ENCODE measurements at places on chromosomes 5 and 9.

- no peak for DNase-seq
These were observed 27.3 kb downstream of the PROP1 start for GRCh38 chr5:177968661-177969211.

GRCh38 chr5:130720355-130720754 lies 444.7 kb downstream of the HINT1 start:
- DNase-seq, result peak; percentile 26

DNA sequence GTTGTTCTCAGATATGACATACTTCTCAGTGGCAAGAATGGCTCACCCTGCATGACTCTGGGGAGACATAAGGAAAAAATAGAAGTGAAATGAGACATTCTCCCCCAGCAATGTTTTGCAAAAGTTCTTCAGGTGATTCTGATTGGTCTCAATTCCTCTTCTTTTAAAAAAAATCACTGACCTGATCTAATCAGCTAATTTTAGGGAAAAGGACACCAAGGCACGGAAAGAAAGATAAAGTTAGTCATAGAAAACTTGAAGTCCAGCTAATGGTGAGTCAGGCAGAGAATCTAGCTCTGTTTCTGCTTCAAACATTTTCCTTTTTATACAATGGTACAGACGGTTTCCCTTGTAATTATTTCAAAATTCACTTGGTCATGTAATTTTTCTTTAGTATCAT lies 1018.9 kb upstream of the ARRDC3 start:
- peak; percentile 12 for DNase-seq

DNA sequence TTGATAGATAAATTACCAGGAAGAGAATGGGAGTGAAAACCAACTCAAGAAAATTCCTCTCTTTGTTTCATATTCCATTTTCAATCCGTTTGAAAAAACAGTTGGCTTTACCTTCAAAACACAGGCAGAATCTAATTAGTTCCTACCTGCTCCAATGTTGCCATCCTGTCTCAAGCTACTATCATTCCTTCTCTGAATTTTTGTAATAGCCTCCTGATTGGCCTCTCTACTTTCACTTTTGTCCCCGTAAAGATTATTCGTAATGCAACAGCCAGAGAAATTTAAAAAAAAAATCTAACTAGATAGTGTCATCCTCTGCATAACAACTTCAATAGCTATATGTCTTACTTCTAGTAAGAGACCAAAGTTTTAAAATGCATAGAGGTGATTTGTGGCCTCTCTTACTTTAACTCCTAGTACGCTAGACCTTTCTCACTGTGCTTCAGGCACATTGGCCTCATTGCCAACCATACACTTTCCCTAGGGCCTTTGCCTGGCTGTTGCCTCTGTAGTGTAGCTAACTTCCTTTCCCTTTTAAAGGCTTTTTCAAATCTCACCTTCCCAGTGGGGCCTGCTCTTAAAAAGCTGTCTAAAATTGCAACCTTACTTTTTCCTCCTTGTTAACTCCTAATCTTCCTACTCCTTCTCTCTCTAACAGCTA lies 311.3 kb upstream of the GRIN3A start:
- no peak for DNase-seq

GRCh38 chr9:15724016-15724415 lies 171.2 kb downstream of the CCDC171 start:
- peak; percentile 20 for DNase-seq

DNA sequence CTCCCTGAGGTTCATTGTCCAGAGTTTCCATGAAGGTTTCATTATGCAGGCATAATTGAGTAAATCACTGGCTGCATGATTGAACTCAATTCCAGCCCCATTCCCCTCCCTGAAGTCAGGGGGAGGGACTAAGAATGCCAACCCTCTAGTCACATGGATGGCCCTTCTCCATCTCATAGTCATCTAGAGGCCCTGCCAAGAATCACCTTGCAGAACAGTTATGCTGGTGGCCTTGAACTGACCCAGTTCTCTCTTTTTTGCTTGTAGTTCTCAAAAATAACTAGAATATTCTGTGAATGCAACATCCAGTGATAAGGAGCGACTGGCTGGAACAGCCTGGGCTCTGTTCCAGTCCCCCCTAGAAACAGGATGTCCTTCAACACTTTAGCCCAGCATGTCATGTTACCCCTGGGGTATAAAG lies 31.7 kb downstream of the SLC35A4 start:
- no peak for DNase-seq

DNA sequence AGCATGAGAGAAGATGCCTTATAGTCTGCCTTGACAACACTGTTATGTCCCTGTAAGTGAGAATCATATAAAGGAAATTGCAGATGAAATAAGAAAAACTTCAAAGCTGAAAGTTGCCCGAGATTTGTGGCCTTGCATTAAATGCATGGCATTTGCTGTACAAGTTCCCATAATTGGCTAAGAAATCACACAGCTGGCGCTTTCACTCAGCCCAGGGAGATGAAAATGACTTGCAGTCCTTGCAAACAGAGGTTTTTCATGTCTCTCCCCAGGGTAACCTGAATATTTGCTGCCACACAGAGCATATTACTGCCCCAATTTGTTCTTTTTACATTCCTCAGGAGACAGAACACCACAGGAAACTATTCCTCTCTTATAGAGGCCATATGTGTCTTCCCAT lies 174.8 kb downstream of the FAM114A2 start:
- DNase-seq, result no peak

GRCh38 chr5:52709167-52709925 lies 78.4 kb upstream of the ITGA1 start:
- DNase-seq, result no peak

GRCh38 chr5:176365351-176366231 lies at the start of gene ARL10:
ARL10 (plus strand) TSS chr5:176365487; CDS start chr5:176365564, 77 bp downstream.
- peak; percentile 90 for DNase-seq

DNA sequence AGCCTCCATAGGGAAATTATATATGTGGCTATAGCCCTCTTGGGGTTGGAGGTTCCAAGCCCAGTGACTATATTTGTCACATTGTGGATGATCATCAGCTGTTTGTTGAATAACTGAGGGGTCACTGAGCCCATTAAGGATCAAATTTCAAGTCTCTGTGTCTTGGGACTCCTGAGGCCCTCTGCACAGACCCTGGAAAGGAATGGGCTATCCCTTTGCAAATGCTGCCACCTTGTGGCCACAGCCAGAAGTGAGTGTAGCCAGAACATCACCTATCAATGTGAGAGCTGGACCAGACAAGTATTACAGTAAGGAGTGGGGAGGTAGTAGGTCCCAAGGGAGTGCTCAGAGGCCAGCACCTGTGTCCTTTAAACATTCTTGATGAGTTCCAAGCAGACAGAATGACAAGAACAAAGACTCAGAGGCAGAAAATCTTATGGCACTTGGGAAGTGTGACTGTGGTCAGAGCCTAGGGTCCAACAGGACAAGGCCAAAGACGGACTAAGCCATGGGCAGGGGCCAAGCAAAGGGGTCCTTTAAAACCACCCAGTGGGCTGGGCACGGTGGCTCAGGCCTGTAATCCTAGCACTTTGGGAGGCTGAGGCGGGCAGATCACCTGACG lies 8.2 kb downstream of the RPP25L start:
- DNase-seq, result peak; percentile 90

- DNase-seq, result no peak
These were observed 39.3 kb upstream of the SHB start for GRCh38 chr9:38108326-38108725.

- no peak for DNase-seq
These were observed 1962.9 kb upstream of the CDH6 start for GRCh38 chr5:29230591-29230990.

DNA sequence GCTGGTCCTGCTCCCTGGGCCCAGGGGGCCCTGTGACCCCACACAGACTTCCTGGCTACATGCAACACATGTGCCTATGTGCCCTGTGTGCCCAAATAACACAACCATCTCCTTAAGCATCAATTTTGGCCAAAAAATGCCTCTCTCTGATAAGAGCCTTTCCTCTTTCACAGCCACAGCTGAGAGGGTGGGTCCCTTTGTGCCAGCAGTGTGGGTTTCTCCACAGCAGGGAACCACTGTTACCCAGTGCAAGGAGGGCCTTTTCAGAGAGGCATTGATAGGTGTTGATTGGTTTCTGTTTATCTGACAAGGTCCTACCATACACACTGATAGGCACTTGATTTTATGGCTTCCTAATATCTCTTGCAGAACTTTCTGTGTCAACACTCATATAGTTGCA lies 42.7 kb downstream of the SYK start:
- no peak for DNase-seq

DNA sequence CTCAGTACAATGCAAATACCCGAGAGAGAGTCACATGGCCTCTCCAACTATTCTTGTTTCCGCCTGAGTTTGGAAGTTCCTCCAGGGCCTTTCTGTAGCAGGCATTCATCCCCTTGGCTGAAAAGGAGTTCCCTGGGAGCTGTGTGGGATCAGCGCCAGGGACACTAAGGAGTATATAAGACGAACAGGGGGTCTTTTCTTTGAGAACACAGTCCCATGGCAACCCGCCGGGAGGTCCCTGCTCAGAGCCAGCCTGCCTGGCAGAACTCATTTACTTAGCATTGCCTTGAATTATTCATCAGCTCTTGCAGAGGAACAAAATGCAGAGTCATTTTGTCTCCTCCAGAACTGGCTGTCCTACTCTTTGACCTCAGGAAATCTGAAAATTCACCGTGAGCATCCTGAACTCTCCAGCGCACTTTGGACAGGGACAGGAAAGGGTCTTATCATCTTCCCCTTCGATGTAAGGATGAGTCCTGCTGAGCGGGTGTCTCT lies 120.4 kb upstream of the OSMR start:
- DNase-seq, result no peak

DNA sequence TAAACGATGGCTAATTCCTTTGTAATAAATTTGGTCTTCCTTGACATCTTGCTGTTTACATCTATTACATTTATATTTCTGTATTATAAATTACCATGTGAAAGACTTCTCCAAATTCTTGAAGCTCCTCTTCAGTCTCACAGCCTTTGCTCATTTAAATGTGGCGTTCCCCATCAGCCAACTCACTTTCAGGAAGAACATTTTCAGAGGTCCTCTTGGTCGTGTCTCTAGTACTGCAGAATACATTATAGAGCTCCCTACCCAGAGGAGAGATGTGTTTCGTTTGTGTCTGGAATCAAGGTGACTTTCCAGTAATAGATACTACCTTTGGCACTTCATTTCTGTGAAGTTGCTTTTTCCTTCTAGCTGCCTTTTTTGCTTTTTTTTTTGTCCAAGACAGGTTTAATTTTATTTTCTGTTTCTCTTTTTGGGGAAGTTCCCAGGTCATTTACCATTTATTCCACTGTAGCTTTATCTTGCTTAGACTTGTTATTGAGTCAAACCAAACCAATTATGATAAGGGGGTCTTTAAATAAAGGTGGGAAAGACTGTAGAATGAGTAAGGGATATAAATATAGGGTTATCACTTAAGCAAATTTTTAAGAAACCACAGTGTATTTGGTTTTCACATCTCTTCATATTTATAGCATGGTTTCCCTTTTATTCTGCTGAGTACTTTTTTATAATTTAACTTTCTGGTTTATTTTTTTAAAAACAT lies 12.8 kb downstream of the UBE2B start:
- no peak for DNase-seq
